CD4-positive, alpha-beta T cell treated with Interleukin-6 for 4 hours (primary cell): ENCODE measurements at places on chromosomes 7 and 10.

- DNase-seq = no peak
These were observed 64.0 kb upstream of the FERD3L start for GRCh38 chr7:19209166-19209696.

DNA sequence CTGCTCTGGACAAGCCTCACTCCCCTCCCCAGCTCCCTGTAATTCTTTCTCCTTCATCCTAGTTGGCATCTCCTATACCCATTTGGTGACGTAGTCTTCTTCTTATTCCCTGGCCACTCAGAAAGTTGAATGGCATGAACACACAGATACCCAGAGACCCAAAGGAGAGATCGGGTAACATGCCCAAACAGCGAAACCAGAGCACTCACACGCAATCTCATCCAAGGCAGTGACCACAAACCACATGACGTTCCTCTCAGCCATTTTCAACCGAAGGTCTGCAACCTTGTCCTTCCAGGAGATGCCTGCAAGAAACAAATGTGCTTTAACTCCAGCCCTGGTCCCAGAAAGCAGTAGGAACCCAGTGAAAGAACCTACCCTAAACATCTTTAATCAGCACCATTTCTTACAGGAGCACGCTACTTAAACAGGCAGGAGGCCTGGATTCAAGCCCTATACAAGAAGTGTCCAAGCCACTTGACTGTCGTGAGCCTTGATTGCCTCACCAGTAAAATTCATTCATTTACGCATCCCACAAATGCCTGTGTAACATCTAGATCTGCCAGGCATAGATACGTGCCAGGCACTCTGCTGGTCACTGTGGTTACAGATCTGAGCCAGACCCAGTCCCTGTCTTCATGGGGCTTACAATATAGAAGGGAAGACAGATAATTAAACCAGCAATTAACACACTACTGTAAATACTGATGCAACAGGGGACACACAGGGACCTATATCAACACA lies 37.1 kb downstream of the XPNPEP1 start:
- DNase-seq = no peak

GRCh38 chr10:56255298-56255697 lies 105.8 kb downstream of the ZWINT start:
- no peak for DNase-seq

DNA sequence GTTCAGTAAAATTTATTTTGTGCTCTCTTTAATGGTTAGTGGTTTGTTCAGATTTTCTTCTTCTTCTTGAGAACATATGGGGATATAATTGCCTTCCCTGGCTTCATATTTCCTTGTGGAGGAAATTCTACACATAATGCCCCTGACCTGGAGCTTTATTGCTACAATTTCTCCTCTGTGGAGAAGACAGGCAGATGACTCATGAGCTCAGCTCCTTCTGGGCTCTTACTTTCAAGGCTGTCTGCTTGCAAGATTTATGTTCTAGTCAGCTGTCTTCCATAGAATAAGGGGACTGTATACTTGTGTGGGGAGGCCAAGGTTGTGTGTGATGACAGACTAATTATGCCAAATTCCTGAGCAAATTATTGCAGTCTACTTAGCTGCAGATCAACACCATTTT lies 1.6 kb downstream of the LRRD1 start:
- no peak for DNase-seq

- no peak for DNase-seq
These were observed 165.0 kb upstream of the HDAC9 start for GRCh38 chr7:18330548-18330947.

DNA sequence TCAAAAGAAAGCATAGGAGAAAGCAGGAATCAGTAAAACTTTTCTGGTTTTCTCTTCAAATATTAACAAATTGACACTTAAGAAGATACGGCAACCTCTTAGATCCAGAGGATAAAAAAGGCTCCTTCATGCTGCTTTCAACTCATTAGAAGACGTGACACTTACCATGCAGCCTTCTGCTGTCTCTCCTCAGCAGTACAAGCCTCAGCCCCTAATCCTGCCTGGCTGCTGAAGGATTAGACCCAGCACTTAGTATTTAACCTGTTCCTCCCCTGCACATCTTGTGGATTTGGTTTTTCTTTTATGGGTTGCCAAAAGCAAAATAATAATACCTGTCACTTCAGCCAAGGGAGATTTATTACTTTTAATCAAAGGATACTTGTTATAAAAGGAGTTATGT lies 108.4 kb downstream of the LYZL1 start:
- DNase-seq = no peak
